ENCODE measurements at places on chromosomes 11 and 22.
A peak's percentile ranks its signal among the peaks of the same experiment; 100 is the strongest.

DNA sequence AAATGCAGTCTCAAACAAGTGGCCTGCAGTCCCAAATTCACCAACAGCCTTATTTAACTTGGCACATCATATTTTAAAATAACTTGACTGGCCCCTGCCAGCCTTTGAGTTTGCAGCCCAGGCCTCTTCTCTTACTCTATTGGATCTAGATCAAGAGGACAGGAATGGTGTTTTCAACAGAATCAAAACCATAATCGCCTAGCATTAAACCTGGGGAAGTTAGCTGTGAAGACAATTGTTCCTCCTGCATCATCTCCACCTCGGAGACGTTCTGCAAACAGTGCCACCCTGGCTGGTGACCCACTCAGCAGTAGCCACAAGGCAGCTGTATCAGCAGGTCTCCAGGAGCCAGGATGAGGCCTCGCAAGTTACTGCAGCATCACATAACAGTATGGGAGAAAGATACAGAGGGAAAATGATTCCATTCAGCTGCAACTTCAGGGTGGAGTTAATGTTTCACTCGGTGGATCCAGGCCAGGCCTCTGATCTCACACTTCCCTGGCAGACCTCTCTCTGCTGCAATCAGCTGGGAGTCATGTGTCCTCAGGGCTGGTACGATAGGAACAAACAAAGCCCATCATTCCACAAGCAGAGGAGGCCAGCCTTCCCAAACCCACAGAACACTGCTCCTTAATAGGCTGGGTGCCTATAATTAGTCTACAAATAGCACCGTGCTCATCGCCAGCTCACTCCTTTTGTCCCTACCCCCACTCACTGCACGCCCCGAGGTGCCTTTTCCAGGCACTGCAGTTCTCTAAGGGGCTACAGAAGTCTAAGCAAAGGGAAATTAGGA lies 18.6 kb upstream of the SCN2B start:
- no peak for DNase-seq

DNA sequence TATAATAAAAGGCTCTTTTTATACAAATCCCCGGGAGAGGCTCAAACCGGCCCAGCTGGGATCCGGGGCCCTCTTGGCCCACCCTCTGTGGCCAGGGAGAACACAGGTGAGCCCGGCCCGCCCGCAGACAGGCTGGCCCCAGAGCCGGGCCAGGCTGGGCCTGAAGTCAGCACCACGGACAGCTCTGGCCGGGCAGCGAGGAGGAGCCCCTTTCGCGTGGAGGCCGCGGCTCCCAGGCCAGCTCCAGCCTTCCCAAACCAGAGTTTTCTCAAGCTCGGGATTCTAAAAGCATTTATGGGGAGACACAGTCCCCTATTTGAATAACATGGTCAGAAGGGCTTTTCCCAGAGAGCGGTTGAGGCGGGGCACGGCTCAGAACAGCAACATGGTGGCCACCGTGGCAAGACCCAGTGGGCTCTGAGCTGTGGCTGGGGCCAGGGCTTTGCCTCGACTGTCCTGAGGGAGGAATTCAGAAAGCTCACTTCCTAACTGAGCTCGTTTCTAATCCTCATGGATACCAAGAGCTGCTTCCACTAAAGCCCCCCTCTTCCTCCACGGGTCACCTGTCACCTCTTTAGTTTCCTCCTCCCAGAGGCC lies 115.4 kb downstream of the BRD1 start:
- no peak for DNase-seq

DNA sequence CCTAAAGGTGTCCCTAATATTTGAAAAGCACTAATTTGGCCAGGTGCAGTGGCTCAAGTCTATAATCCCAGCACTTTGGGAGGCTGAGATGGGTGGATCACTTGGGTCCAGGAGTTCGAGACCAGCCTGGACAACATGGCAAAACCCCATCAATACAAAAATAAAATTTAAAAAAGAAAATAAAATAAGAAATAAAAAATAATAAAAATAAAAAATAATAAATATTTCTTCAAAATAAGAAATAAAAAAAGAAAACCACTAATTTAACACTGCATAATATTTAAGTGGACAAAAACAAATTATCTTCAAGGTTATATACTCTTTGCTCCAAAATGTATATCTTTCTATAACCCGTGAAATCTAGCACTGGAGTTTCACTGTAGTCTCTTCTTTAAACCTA lies 32.9 kb downstream of the CPT1A start:
- no peak for DNase-seq

GRCh38 chr11:65500387-65501185 lies 1.7 kb downstream of the MALAT1 start:
- DNase-seq: no peak

DNA sequence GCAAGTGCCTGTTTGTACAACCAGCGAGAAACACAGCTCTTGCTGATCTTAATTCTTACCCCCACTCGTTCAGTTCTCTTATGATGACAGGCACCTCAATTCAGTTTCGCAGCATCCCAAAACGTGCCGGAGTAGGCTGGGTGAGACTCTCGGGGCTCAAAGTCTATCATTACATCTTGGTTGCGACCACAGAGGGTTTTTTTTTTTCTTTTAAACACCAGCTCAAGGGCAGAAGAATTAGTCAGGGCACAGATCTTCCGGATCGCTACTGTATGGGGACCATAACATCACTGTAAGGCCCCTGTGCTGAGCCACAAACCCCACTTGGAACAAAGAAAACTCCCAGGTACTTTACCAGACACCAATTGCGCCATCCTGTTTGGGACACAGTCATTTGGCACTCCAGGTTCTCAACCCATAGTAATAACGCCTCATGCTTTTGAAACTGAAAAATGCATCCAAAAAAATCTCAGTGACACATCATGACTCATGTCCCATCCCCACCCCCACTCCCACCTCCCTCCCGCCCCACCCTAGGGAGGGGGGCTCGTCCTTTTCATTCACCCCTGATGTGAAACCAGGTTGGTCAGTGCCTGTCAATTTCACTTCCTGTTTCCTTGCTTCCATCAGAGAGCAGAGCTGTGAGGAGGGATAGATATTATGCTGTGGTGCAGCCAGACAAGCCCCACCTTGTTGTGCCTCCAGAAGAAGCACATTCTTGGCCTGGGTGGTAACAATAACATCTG lies 41.0 kb upstream of the CD5 start:
- DNase-seq: peak; percentile 46

GRCh38 chr11:71388637-71389235 lies 59.5 kb downstream of the DHCR7 start:
- no peak for DNase-seq

DNA sequence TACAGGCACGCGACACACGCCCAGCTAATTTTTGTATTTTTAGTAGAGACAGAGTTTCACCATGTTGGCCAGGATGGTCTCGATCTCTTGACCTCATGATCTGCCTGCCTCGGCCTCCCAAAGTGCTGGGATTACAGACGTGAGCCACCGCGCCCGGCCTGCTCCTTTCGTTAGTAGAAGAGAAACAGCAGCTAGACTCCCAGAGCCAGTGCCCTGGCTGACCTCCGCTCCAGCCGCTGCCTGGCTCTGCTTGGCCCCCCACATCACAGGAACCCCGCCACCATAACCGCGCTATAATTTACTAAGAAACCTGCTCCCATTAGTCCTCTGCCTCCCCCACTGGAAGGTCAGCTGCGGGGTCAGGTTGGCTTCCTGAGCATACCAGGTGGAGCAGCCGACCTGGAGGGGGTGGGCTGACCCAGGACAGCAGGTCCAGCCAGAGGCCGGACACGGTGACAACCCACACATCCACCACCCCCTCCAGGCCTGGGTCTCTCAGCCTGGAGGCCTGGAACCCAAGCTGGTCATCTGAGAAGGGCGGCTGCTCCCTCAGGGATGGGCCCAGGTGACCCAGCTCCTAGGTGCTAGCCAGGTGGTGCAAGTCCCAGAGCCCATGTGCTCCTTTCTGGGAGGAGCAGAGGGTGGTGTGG lies 7.5 kb upstream of the POLDIP3 start:
- DNase-seq: no peak

DNA sequence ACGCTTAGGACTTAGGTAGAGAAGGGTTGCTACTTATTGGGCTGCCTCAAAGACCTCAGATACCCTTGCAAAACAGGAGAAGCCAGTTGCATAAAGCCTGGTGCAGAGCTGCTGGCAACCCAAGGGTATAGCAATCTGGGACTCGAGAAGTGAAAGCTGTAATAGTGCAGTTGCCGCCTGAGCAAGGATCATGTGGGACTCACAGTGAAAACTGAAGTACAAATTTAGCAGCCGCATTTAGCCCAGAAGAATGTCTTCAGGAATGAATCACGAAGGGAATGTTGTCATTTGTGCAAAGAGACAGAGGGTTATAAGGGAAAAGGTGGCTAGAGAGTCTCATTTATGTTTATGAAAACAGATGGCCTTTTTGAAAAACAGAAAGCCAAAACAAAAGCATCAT lies 267.2 kb downstream of the TENM4 start:
- DNase-seq: no peak

DNA sequence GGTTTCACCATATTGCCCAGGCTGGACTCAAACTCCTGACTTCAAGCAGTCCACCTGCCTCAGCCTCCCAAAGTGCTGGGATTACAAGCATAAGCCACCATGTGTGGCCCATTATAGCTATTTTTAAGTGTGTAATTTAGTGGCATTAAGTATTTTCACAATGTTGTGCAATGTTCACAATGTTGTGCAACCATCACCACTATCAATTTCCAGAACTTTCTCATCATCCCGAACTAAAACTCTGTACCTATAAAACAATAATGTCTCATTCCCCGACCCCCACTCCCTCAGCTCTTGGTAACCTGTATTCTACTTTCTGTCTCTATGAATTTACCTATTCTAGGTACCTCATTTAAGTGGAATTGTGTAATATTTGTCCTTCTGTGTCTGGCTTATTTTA lies 7.5 kb downstream of the CFAP68 start:
- DNase-seq: no peak

GRCh38 chr11:113202431-113202830 lies 112.0 kb upstream of the TTC12 start:
- DNase-seq: no peak

DNA sequence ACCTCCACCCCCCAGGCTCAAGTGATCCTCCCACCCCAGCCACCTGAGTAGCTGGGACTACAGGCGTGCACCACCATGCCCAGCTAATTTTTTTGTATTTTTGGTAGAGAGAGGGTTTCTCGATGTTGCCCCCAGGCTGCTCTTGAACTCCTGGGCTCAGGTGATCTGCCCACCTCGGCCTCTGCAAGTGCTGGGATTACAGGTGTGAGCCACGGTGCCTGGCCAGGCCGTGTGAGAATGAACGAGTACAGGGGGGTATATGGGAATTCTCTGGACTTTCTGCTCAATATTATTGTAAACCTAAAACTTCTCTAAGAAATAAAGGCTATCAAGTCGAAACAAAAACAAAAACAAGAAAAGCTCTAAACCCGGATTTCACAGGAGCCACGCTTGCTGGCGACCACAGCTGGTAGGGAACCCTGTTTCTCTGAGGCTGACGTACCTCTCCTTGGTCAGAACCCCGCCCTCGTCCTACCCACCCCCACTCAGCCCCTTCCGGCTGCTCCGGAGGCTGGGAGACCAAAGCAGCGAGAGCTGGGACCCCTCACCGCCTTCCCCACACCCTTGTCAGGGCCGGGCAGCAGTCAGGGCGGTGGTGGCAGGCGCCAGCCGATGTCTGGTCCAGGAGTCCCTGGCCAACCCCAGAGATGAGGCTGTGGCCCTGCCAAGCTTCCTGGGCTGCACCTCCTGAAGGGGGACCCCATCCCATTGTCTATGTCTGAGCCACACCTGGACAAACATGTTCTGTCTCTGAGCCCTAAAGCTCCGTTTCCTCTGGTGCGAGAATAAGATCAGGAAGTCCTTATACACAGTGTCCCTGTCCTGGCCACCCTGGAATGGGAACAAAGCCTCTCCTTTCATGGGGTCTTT lies 52.1 kb downstream of the LINC01488 start:
- no peak for DNase-seq

- no peak for DNase-seq
Measured at GRCh38 chr11:107018219-107018901, at the start of gene GUCY1A2. Gene GUCY1A2, minus strand, starts transcription at chr11:107018476. Its CDS starts 421 bp downstream, at chr11:107018055.

DNA sequence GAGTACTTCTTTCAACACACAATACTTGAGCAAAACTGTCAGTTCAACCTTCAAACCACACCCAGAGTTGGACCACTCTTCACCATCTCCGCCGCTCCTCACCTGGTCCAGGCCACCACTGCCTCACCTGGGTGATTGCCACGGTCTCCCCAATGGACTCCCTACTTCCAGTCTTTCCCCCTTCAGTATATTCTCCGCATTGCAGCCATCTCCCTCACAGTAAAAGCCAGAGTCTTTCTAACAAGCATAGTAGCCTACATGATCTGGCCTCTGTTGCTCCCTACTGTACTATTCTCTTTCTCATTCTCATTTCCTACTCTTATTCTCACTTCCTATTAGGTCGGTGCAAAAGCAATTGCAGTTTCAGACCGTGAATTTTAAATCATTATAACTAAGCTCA lies 28.5 kb downstream of the AASDHPPT start:
- DNase-seq: no peak

DNA sequence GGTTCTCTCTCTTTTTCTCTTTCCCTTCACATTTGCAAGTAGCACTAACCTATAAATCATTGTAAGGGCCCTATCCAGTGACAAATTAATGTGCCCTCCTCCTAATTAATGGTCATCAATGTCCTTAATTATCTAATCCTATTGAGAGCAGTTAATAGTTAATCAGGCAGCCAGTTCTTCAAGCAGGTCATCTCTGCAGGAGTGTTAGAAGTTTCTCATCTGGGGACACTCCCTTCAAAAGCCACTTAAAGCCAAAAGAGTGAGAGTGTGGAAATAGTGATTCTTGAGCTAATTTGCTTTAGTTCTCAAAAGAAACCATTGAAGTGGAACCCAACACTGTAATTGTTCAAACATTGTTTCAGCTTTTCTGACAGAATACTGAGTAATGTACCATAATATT lies 141.6 kb downstream of the ELP4 start:
- DNase-seq: no peak

- no peak for DNase-seq
Measured at GRCh38 chr22:30438559-30438958, 13.0 kb downstream of the MTFP1 start.

DNA sequence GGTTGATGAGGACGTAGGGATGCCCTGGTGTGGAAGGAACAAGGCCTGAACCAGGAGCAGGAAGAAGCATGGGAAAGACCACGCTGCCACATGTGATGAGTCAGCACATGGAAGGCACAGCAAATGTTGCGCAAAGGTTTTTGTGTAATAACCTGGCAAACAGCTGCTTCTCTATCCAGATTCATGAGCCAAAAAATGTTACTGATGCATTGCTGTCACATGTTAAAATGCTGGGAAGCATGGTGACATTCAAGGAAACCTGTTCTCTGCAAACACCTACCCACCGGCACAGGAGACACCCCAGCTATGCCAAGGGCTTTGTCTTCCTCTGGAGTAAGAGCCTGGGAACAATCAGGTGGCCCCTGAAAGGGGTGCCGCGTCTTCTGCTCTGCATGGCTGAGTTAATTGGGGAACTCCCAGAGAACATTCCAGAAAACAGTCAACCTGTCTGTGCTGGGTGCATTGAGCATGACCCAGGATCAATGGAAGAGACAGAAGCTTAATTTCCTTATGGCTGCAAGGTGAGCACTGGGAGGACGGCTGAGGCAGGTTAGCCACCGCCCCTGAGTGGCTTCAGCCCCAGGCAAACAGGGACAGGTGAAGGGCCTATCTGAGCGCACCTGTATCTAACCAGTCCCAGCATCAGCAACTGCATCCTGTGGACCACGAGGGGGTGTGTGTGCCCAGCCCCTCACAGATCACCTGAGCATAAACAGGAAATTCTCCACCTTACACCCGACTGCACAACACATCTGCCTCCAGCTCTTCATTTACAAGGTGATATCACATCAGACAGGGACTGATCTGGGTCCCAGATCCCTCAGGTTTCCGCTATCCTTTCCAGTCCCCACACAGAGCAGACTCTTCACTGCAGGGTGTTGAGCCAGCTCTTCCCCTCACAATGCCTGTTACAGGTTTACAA lies 108.4 kb downstream of the GGTLC2 start:
- no peak for DNase-seq

- DNase-seq: no peak
Measured at GRCh38 chr11:64138398-64138797, 27.5 kb downstream of the MACROD1 start.
